ENCODE measurements at places on chromosomes 6 and 20.

DNA sequence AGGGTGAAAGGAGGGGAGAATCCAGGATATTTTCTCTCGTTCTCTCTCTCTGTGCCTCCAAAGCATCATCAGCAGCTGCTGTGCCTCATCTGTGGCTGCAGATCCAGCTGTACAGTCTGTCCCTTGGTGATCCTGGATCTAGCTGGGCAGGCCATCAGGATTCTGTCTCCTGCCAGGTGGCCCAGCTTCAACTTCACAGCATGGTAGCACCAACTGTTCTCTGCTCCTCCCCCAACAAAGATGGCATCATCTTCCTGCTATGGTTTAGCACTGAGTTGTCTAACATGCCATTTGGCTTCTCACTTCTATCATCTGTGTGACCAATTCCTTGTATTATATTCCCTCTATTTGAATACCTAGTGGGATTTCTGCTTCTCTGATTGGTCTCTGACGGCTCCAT is 28.6 kb upstream of the ARFGEF2 start:
- DNase-seq = no peak

DNA sequence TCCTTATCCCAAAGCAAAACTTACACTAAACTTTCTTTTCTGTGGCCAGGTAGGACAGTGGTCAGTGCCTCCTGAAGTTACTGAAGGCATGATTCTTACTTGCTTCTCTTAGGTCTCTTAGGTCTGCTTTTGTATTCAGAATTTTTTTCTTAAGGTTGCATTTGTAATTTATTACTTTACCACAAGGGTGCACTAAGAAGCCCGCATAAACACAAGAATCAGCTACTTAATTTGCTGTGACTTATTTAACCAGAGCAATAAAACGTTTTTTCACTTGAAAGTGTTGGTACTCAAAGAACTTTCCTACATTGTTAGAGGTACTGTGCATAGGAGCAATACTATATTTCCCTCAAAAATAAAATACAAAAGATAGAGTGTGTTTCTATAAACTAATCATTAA is 75.4 kb upstream of the LAMA2 start:
- DNase-seq = no peak

GRCh38 chr6:158257425-158257759 is 54.9 kb upstream of the TULP4 start:
- no peak for DNase-seq

DNA sequence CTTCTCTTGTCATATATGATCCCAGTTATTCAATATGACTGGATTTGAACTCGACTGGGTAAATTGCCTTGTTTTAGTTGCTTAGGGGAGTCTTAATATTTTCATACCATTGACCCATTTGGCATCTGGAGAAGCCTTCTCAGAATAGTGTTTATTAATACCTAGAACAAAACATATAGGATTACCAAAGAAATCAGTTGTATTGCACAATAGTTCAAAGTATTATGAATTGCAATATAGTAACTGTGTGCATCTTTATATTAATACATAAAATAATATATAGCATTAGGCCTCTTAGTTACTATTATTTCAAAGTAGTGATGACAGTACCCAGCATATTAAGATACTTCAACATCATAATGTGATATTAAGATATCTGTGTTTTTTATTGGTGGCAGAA is 177.8 kb downstream of the PLCB4 start:
- DNase-seq = no peak

- no peak for DNase-seq
Measured at GRCh38 chr6:43871933-43872332, 101.9 kb downstream of the VEGFA start.

DNA sequence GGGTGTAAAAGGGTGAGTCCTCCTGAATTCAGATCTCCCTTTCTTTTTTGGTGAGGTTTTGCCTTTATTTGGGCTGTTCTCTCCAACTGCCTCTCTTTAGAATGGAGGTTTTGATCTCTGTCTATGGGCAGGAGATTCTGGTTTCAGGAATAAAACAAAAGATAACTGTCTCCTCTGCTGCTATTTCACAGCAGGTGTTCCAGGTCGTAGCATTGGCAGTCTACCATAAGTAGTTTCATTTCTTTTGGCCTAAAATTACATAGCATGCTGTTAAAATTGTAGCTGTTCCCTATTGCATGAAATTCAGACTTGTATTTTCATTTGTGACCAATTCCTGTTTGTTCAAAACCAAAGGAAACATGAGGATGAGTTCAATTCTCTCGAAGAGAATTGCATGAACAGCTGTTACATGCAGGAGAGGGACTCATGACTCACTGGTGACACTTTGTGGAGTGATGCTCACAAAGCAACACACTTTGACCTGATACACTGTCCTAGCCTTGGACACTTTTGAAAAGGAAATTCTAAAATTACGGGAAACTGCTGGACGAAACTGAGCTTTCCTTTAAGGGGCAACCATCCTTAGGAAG is 76.8 kb upstream of the SIRPG start:
- DNase-seq = peak; percentile 21

GRCh38 chr6:44481056-44481455 is 93.5 kb downstream of the CDC5L start:
- DNase-seq = no peak

DNA sequence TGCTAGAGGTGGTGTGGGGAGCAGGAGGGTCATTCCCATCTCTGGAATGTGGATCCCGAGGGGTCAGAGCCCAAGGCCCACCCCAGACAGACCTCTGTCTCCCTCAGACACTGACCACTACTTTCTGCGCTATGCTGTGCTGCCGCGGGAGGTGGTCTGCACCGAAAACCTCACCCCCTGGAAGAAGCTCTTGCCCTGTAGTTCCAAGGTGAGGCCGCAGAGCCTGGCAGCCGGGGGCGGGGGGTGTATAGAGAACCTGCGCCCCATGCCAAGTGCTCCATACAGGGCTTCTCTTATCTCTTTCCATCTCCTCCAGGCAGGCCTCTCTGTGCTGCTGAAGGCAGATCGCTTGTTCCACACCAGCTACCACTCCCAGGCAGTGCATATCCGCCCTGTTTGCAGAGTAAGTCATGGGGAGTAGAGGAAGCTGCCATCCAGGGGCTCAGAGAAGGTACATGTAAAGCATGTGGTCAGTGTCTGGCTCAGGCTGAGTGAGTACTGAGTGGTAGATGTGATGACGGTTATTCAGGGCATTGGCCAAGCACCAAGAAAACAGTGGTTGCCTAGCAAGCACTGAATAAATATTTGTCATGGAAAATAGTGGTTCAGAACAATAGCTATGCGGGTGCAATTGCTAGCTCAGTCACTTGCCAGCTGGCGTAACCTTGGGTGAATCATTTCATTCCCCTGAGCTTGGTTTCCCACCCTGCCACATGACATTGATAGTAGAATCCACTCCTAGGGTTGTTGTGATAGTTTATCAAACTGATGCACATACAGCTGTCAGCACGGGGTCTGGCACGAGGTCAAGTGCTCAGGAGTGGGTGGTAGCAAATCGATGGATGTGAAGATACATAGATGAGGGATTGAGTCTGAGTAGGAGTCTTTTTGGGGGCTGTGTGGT is 3.5 kb downstream of the PIGT start:
- DNase-seq = no peak

- DNase-seq = no peak
Measured at GRCh38 chr6:161422710-161423680, 149.1 kb upstream of the AGPAT4 start.

DNA sequence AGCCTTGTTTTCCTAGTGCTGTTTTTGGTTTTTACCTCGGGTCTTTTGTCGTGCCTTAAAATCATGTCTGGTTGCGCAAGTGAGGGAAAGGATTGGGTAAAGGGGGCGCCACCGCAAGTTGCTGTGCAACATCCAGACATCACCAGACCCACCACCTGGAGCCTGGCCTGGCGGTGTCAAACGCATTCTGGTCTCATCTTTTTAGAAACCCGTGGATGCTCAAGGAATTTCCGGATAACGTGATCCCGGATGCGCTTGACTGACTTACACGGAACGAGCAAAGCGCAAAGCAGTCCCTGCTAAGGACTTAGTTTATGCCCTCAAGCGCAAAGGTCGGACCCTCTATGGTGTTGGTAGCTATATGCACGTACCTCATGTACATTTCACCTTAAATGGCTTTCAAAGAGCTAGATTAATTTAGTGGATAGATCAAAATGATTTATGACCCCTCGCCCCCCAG is 105.2 kb downstream of the OR2B2 start:
- no peak for DNase-seq

GRCh38 chr6:111709201-111709600 is 103.5 kb upstream of the TRAF3IP2 start:
- no peak for DNase-seq

- DNase-seq = no peak
Measured at GRCh38 chr6:135008072-135008940, 46.3 kb downstream of the HBS1L start.

GRCh38 chr6:2185466-2185865 is 59.9 kb downstream of the GMDS start:
- no peak for DNase-seq

DNA sequence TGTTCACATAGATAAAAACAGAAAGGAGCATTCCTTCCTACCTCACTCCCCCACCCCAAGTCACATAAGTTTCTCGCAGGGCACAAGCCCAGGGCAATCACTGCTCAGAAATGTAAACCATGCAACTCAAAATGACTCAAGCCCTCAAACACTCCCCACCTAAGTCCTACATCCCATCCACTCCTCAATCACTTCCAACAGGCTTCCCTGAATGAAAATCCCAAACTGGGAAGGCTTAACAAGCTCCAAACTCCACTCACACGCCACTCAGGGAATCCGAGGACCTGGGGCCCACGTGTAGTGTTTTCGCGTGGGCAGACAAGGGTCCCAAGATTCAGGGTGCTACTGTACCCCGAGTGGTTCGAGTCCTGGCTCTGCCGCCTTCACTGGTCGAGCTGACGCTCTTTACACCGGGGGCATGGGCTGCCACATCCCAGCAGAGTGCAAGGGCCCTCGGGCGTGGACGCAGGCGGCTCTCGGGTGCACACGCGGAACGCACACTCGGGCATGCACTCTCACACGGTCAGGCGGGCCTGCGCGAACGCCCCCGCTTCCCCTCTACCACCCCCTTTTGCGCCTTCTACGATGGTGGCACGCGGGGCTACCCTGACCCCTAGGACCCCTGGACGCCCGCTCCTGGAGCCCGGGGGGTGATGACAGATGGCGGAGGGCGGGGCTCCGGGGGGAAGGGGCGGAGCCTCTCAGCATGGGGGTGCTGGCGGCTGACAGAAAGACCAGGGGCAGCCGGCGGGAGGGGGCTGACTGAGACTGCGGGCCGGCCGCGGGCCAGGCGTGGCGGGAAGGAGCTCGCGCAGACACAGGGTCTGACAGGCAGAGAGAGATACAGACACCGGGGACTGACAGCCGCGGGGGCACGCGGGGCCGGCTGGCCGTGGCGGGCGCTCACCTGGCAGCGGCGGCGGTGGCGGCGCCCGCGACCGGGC is 657 bp downstream of the ZHX3 start:
- peak; percentile 85 for DNase-seq

DNA sequence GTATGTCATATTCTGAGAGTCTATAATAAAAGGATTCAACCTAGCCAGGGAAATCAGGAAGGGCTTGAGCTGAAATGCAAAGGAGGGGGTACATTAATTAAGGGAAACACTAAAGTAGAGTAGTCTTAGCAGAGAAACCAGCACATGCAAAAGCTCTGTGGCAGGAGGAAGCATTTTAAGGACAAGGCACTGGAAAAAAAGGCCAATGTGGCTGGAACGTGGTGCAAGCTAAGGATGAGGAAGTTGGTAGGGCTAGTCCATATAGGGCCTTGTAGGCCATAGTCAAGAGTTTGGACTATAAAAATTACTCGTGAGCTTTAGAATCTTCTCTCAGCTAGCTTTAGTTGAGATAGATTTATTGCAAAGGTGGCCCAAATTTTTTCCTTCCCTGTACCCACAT is 75.2 kb upstream of the TOP1 start:
- no peak for DNase-seq

DNA sequence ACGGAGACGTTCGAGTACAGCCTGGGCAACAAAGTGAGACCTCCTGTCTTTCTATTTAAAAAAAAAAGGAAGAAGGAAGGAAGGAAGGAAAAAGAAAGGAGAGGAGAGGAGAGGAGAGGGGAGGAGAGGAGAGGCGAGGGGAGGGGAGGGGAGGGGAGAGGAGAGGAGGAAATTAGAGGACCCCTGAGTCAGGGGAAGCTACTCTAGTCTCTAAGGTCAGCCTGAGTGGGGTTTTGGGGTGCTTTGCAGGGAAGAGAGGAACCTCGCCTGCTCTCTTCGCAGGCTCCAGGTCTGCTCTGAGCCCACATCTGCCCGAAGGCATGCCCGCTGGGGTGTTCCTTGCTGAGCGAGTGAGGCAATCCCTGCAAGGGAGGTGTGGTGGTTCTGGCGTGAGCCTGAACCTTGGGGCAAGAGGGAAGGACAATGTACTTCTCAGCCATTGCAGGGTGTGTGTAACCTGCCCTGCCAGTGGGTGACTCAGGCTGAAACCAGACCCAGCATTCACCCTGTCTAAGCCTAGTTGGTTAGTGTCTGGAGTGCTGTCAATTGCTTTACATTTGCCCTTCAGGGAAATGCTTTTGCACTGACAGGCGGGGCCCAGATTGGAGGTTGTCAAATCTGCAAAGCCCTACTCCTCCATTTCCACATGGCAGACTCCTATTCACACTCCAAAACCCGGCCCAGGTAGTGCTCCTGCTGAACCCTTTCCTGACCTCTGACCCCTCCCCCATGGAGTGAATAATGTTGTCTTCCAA is 15.3 kb upstream of the MMP9 start:
- DNase-seq = no peak

GRCh38 chr20:481167-481566 is 18.8 kb upstream of the TBC1D20 start:
- DNase-seq = no peak

- DNase-seq = no peak
Measured at GRCh38 chr20:35544436-35544835, 2.6 kb downstream of the ERGIC3 start.

GRCh38 chr20:25399037-25399430 is 8.4 kb upstream of the ABHD12 start:
- no peak for DNase-seq

DNA sequence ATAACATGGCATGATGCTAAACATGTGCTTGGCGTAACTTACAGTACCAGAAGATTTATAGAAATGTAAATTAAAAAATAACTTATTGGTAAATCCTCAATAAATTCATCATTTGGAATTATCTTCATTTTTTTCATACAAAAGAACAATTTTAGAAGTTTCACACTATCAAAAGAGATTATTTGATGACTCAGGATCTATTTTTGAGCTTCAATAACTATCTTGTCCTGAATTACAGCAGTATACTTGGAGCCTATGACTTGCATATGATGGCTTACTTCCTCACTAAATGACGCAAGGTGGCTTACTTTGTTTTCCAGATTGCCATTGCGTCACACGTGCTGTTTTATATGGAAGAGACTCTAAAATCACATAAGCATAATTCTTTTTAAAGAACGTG is 49.2 kb downstream of the KHDRBS2 start:
- no peak for DNase-seq

GRCh38 chr20:21266191-21266536 is 37.0 kb upstream of the XRN2 start:
- DNase-seq = no peak

DNA sequence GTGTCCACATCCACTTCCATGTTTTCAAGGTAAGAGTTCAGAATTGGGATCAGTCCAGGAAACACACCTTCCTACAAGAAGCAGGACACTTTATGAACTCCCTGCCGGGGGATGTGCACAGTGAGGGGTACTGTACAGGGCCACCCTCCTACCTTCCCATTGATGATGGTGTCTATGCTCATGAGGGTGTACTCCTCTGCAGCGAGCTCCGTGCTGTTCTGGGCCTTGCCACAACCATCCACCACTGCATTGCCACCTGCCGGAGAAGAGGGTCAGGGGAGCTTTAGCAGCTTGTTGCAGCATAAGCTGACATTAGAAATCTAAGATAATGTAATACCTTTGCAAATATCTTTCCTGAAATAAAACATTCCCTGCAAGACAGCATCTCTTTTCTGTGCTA is 44.8 kb downstream of the GCLC start:
- DNase-seq = no peak

Measured in hypothalamus (tissue), 51 donors.